ENCODE measurements at places on chromosomes 3 and 15.
A peak's percentile ranks its signal among the peaks of the same experiment; 100 is the strongest.

DNA sequence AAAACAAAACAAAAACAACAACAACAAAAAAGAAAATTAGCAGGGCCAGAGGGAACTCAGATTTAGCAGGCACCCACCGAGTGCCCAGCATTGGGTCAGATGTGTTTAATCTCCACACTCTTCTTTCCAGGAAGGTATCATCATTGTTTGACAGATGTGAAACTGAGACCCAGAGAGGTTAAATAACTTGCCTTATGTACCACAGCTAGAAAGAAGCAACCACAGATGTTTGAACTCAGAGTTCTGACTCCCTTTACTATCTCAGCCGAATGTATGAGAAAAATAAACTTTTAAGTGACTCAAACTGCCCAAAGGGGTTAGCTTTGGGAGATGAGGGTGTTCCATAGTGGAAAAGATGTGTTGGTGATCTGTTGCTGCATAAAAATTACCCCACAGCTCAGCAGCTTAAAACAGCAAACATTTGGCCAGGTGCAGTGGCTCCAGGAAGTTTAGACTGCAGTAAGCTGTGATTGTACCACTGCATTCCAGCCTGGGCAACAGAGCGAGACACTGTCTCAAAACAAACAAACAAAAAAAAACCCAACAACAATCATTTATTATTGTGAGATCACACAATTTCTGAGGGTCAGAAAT lies 4.5 kb upstream of the RPP25 start:
- DNase-seq, result no peak

- no peak for DNase-seq
These were observed 683.7 kb upstream of the CBLB start for GRCh38 chr3:106552351-106553043.

DNA sequence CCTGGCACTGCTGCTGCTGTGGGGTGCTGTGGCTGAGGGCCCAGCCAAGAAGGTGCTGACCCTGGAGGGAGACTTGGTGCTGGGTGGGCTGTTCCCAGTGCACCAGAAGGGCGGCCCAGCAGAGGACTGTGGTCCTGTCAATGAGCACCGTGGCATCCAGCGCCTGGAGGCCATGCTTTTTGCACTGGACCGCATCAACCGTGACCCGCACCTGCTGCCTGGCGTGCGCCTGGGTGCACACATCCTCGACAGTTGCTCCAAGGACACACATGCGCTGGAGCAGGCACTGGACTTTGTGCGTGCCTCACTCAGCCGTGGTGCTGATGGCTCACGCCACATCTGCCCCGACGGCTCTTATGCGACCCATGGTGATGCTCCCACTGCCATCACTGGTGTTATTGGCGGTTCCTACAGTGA lies 2.1 kb downstream of the GRM2 start:
- no peak for DNase-seq

DNA sequence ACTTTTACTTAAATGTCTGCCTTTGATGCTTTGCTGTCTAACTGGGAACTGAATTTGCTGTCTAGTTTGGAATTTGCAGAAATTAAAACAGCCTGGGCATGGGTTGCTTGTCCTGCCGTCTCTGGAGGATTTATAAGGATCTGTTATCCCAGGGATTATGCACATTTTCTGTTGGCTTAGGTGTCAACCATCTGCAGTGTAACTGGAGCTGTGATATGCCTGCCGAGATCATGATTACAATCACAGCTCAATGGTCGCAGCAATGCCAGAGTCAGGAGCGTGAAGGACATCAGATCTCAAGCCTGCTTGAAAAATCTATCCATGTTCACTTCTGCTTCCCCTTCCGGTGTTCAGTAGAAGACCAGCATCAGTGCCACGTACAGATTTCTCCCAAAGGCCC lies 41.8 kb upstream of the SETMAR start:
- no peak for DNase-seq

DNA sequence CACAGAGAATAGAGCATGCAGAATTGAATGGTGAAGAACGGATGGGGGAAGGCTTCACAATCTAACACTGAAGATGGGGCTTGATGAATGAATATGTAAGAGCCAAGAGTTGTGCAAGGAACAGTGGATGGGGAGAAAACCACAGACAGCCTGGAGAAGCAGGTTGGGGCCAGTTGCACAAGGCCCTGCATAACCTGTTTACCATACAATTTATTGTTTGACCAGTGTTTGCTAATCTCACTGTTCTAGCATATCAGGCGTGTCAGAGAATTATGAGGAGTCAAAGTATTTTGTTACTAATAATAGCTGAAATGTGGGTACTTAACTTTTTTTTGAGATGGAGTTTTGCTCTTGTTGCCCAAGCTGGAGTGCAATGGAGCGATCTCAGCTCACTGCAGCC lies 36.4 kb downstream of the LINS1 start:
- no peak for DNase-seq

GRCh38 chr3:197718891-197719290 lies 17.8 kb downstream of the RUBCN start:
- DNase-seq, result no peak

GRCh38 chr15:82045179-82045891 lies 483 bp downstream of the MEX3B start:
- peak; percentile 55 for DNase-seq

- no peak for DNase-seq
These were observed 222.3 kb upstream of the LYSMD4 start for GRCh38 chr15:99955532-99955931.

GRCh38 chr3:4748127-4748526 lies 231.1 kb upstream of the BHLHE40 start:
- DNase-seq, result no peak

DNA sequence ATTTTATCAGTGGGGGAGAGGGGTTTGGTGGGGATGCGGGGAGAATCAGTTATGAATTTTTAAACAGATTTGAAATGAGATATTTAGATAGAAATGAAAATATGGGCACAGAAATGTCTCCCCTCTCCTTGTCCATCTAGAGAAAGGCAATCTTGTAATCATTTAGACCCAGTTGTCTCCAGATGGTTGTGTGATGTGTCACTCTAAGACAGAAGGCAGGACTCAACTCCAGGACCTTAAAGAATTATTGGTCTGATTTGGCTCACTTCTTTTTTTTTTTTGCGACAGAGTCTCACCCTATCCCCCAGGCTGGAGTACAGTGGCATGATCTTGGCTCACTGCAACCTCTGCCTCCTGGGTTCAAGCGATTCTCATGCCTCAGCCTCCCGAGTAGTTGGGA lies 77.2 kb downstream of the EOMES start:
- no peak for DNase-seq

- no peak for DNase-seq
These were observed 16.0 kb upstream of the MEGF11 start for GRCh38 chr15:66269326-66270090.
